ENCODE measurements at places on chromosomes 7 and 10. TPM values are rescaled to one million over a fixed set of nuclear protein-coding genes. Genes with fewer than 3 reads are reported as not detected.

DNA sequence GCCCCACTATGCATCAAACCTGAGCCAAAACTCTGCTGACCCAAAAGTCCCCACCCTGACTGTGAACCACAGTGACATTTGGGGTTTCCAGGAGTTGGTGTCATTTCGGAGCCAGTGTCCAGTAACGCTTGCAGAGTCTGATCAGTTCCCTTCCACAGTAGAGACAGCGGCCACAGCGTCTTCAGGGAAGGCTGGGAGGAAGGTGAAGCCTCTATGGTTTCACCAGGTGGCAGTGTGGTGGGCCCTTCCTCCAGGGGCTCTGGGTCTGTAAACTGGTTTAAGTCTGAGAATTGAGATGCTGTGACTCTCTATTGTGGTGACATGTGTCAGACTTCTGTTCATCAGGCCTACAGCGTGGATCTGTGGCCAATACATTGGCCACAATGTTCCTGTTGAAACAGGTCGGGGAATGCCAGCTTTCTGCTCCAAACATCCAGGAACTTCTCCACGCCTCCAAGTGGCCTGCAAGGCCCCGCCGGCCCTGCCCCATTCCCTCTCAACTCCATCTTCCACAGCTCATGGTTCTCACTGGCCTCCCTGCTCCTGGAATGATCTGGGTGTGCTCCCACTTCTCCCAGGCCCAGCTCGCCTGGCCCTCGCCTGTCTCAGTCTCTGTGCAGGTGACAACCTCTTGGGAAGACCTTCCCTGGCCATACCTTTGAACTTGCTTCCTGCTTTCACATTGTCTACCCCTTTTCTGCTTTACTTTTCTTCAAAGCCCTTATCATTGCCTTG is 124.5 kb upstream of the FAM20C start:
- DNase-seq: no peak
- H3K27me3 ChIP-seq: no peaks in the 10 kb centered on the region
- no peak overlapping the region for H3K27ac ChIP-seq
- no peak overlapping the region for H3K4me3 ChIP-seq
- H3K36me3 ChIP-seq: no peaks in the 10 kb centered on the region

GRCh38 chr10:88227342-88228018 is 355.6 kb downstream of the RNLS start:
- DNase-seq: no peak
- no peaks in the 10 kb centered on the region for H3K4me1 ChIP-seq
- no peaks in the 10 kb centered on the region for H3K36me3 ChIP-seq
- H3K27me3 ChIP-seq: no peaks in the 10 kb centered on the region
- no peak overlapping the region for H3K27ac ChIP-seq

The RBAK gene
- total RNA-seq: 9.6 TPM

GRCh38 chr10:4691301-4691700 is 134.7 kb upstream of the AKR1E2 start:
- no peak for DNase-seq
- H3K4me1 ChIP-seq: no peaks in the 10 kb centered on the region
- no peak overlapping the region for H3K4me3 ChIP-seq
- no peaks in the 10 kb centered on the region for H3K36me3 ChIP-seq

The CYP2W1 gene
- not detected for total RNA-seq
